ENCODE measurements at places on chromosomes 13 and 19. TPM values are rescaled to one million over a fixed set of nuclear protein-coding genes. Genes with fewer than 3 reads are reported as not detected.

SPPL2B gene
- polyA plus RNA-seq = 24.9 TPM

C5AR1 gene
- polyA plus RNA-seq = 0.42 TPM

CDC37 gene
- polyA plus RNA-seq = 361 TPM

YJU2 gene
- 14.5 TPM for polyA plus RNA-seq

CBY2 gene
- polyA plus RNA-seq = not detected

CEACAM7 gene
- not detected for polyA plus RNA-seq

FRY gene
- polyA plus RNA-seq = 40.7 TPM

RGS9BP gene
- 0.12 TPM for polyA plus RNA-seq

SMG9 gene
- polyA plus RNA-seq = 10.1 TPM

PSG6 gene
- polyA plus RNA-seq = 1.5 TPM

PRTN3 gene
- polyA plus RNA-seq = not detected

CYP2A6 gene
- not detected for polyA plus RNA-seq

TRPC4 gene
- 10.1 TPM for polyA plus RNA-seq

KCTD4 gene
- polyA plus RNA-seq = 0.15 TPM

KASH5 gene
- polyA plus RNA-seq = not detected

TNFSF9 gene
- polyA plus RNA-seq = 0.11 TPM

C1QTNF9B gene
- polyA plus RNA-seq = not detected

CRLF1 gene
- polyA plus RNA-seq = 6.6 TPM

SCEL gene
- polyA plus RNA-seq = not detected

All from BJ (cell line).